MCF 10A (cell line): ENCODE measurements at places on chromosomes 16 and 17. TPM values are rescaled to one million over a fixed set of nuclear protein-coding genes. Genes with fewer than 3 reads are reported as not detected.

Gene RNF112
- total RNA-seq = 0.25 TPM in 1 of 2 replicates, not detected in the other

Gene TEKT5
- not detected in 2 replicates for total RNA-seq

Gene TMEM204
- total RNA-seq = not detected in 2 replicates

Gene CD7
- total RNA-seq = 0.63 and 0.71 TPM in 2 replicates

Gene PRR11
- total RNA-seq = 35.7 and 48.5 TPM in 2 replicates

Gene C16orf89
- total RNA-seq = not detected in 2 replicates

Gene ANTKMT
- 54.7 and 55.8 TPM in 2 replicates for total RNA-seq

Gene C16orf92
- total RNA-seq = not detected in 2 replicates

Gene CDRT4
- 11.3 and 19.6 TPM in 2 replicates for total RNA-seq

Gene MYADML2
- not detected in 2 replicates for total RNA-seq

Gene PRAC2
- total RNA-seq = not detected in 2 replicates

Gene AATK
- total RNA-seq = 0.59 and 1.4 TPM in 2 replicates

Gene CPNE2
- total RNA-seq = 6.7 and 9.6 TPM in 2 replicates

Gene NEURL4
- total RNA-seq = 36.9 and 39.3 TPM in 2 replicates

Gene PIK3R6
- total RNA-seq = not detected in 2 replicates

Gene TBC1D3K
- not detected in 2 replicates for total RNA-seq

Gene VPS25
- total RNA-seq = 84.3 and 96.0 TPM in 2 replicates

Gene CES4A
- 5.1 and 6.6 TPM in 2 replicates for total RNA-seq

Gene KIAA0753
- total RNA-seq = 22.8 and 25.3 TPM in 2 replicates
